Activated CD8-positive, alpha-beta T cell treated with anti-CD3 and anti-CD28 coated beads for 36 hours (primary cell): ENCODE measurements at places on chromosomes 7 and 10. TPM values are rescaled to one million over a fixed set of nuclear protein-coding genes. Genes with fewer than 3 reads are reported as not detected.

Gene LDB3
- 0.09 TPM for total RNA-seq

Gene SAP25
- total RNA-seq, result 9.9 TPM

Gene CPA1
- total RNA-seq, result not detected

Gene UCN3
- total RNA-seq, result not detected

Gene CACNB2
- not detected for total RNA-seq
